ENCODE measurements at places on chromosomes 6 and 20. TPM values are rescaled to one million over a fixed set of nuclear protein-coding genes. Genes with fewer than 3 reads are reported as not detected.

Gene PERP
- polyA plus RNA-seq, result 77.6 TPM

DNA sequence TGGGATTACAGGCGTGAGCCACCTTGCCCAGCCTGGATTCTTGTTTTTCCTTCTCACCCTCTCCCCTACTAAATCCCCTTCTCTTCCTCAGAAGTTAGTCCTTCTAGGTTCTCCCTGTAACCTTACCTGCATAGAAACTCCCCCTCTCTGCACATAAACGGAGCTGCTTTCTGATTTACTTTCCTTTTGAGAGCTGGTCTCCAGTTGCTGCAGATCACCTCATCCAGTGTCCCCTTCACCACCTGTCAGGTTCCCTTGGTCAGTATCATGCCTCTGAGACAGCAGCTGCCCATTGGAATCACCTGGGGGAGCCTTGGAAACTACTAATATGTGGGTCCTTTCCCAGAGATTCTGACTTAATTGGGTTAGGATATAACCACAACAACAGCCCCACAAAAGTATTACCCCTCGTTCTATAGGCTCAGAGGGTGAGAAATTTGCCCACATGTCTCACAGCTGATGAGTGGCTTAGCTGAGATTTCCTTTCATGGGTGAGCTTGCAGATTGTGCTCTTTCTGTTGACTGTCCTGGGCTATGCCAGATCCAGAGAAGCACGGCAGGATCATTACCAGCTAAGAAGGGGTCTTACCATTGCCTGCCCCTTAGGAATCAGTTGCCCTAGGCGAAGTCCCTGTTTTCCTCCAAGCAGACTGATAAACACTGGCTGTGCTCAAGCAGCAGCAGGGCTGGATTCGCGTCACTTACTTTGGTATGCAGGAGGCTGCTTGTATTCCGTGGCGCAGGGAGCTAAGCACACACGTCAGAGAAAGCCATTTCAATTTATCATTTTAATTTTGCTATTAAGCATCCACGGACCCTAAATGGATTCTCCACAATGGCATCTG, 51.3 kb downstream of the AKAP12 start:
- peak; percentile 63 for DNase-seq

Gene CDH26
- polyA plus RNA-seq, result 1.3 TPM

- DNase-seq, result no peak
Observed at GRCh38 chr20:51579137-51579536, 36.6 kb upstream of the NFATC2 start.

Gene SERPINB1
- polyA plus RNA-seq, result 90.1 TPM

DNA sequence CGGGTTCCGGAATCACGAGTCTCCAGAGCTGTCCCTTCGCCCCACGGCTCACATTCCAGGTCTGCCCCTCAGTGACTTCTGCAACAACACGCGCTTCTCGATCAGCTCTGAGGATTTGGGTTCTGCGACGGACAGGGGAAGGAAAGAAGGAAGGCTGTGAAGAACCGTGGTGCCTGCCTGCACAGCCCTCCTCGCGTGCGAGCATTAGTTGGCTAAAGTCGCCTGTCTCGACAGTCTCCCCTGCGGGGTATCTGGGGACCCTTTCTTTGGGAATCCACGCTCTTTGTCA, 23.1 kb downstream of the VPS52 start:
- no peak for DNase-seq

DNA sequence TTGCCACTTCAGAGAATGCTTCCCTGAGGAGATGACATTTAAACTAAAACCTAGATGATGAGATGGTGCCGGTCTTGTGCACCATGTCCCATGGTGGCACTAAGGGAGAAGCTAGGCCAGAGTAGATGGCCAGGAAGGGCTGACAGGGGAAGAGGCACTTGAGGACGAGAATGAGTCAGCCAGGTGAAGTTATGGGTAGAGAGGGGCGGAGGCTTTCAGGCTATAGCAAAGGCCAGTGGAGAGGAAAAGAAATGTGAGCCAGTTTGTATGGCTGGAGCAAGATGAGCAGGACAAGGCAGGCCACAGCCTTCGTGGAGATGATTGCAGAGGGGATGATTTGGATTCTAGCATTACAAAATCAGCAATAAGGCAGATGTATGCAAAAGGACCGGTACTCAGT, 44.7 kb upstream of the ADGRF4 start:
- DNase-seq, result peak; percentile 35

DNA sequence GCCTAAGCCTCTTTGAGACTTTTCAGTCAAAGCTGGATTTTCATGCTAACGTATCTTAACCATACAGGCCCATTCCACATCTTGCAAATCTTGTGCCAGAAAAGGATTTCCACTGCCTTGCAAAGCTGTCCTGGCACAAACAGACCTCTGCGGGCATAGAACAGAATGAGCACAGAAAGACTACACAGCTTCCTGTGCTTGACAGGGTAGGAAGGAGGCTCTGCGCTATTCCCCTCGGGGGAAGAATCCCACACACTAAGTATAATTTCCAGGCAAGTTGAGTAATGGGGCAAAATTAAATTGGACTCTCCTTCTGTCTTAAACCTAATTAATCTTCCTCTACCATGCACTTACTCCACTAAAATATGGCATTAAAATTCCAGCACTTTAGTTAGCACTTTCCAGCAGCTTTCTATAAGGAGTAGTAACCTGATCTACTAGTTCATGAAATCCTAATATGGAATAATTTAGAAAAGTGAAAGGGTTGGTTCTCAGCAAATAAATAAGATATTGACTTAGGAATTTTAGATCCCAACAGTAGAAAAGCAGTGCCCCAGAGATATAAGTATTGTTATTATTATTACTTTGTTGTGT, 532.1 kb upstream of the JAG1 start:
- peak; percentile 10 for DNase-seq

Gene EYA4
- 0.21 TPM for polyA plus RNA-seq

- peak; percentile 84 for DNase-seq
Observed at GRCh38 chr6:37620519-37620918, 77.2 kb downstream of the MDGA1 start.

DNA sequence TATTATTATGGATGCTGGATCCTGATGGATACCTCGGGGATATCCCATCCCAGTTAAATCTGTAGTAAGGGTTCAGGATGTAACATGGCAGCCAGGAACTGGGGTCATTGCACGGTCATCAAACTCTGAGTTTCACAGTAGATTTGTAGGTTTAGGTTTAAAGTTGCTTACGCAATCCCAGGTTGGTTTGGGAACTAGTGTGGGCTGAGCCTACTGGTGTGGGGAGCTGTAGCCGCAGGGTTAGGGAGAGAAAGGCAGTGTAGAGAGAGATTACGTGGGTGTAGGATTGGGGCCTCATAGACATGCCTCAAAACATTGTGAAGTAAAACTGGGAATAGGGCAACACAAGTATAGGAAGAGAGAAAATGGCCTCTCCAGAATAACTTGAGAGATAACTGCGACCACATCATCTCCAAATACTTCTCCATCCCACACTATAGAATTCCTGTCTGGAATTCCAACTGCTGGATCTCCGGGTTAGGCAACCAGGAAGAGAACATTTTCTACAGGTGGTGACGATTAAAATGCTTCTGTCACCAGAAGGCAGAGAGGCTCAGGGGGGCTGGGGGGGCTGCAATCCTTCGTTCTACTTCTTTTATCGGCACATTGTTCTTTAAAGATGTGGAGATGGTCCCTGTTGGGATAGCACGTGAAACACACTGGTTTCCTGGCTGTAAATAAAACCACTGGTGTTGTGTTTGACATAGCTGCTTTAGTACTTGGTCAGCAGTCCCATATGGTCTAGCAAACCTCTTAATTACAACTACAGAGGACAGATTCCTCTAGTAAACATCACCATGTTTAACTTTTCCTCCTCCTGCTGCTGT, 44.9 kb upstream of the TMEM170B start:
- DNase-seq, result no peak

GRCh38 chr6:136889271-136890193, 32.6 kb upstream of the SLC35D3 start:
- no peak for DNase-seq
